Iris pigment epithelial cell (primary cell): ENCODE measurements at places on chromosomes 5 and 9.

DNA sequence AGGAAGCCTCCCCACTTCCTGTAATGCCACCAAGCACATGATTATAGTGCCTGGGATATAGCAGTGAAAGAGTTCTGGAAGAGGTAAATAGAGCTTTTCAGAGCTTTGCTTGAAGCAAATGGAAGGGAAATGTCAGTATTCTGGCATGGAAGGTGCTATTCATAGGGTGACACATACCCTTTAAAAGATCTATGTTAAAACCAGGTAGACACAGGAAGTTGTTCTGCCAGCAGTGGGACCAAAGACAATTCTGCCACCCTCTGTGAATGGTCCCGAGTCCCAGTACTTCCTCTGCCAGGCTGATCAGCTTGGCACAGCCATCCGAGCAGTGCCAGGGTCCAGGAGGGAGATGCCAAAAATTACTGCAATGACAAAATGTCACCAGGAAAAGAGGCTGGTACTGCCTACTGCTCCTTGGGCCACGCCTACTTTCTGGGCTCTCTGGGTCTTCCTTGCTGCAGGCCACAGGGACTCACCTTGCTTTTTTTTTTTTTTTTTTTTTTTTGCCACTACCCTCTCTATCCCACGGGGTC lies 26.7 kb downstream of the GARNL3 start:
- no peak for DNase-seq

- no peak for DNase-seq
Observed at GRCh38 chr5:57858905-57859304, 376.3 kb upstream of the ACTBL2 start.

DNA sequence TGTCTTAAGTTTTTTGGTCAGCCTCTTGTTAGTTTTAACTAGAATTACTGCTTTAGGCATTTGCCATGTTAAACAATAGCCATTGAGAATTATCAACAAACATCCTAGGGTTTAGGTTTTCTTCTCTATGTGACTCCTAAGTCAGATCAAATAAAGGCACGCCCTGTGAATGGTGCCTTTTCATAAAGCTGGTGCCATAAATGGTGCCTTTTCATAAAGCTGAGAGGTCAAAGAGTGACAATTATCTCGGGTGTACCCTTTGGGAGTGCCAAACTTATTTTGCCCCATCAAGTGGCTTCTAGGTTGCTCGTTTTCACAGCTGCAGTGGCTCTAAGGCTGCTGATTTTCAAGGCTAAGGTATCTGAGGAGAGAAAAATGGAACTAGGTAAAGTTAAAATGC lies 391.6 kb downstream of the DMRTA1 start:
- DNase-seq = no peak

GRCh38 chr5:179512452-179513000 lies 37.8 kb upstream of the RUFY1 start:
- DNase-seq = no peak

DNA sequence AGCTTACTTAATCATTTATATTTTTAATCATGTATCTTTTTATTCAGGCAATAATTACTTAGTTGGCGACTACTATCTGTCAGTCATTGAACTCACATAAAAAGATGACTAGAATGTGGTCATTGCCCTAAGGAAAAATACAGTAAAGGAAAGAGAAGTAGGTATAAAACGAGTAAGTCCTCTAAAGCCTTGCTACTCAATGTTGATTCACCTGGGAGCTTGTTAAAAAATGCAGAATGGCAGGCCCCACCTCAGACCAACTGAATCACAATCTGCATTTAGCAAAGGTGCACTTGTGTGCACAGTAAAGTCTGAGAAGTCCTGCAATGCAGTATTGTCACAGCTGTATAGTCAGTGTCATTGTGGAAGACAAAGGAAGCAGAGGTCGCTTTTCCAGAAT lies 592.4 kb downstream of the CSNK1G3 start:
- DNase-seq = no peak

DNA sequence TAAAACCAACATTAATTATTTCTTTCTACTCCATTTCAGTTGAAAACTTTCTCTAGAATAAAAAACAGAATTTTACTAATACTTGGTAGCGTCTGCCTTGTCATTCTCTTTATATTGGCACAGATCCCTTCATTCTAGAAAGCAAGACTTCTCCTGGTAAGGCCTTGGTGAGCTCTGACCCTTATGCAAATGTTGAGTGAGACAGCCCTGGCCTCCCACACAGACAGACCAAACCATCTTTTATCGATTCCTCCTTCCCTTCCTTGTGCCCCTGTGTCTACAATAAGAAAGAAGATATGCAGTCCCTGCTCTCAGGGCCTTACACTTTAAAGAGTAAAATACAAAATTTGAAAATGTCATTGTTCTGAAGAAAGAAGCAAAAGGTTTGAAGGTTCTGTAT lies 262.2 kb downstream of the EFNA5 start:
- no peak for DNase-seq

- DNase-seq = no peak
Observed at GRCh38 chr9:112777914-112778313, 27.4 kb downstream of the SNX30 start.

DNA sequence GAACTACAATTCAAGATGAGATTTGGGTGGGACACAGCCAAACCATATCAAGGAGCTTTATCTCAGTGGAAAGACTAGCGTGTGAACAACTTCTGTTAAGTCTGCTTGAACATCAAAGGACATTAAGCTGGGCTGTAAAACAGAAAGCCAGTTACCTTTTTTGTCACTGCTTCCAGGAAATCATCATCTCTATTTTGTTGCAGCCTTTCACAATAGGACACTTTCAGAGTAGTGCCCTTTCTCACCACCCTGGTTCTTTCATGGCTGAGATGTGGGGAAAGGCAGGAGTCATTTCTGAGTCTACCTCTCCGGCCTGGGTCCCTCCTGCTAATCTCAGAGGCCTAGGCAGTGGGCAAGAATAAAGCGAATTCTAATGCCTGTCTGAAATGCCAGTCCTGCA lies 96.2 kb upstream of the PPP1R2B start:
- DNase-seq = no peak

DNA sequence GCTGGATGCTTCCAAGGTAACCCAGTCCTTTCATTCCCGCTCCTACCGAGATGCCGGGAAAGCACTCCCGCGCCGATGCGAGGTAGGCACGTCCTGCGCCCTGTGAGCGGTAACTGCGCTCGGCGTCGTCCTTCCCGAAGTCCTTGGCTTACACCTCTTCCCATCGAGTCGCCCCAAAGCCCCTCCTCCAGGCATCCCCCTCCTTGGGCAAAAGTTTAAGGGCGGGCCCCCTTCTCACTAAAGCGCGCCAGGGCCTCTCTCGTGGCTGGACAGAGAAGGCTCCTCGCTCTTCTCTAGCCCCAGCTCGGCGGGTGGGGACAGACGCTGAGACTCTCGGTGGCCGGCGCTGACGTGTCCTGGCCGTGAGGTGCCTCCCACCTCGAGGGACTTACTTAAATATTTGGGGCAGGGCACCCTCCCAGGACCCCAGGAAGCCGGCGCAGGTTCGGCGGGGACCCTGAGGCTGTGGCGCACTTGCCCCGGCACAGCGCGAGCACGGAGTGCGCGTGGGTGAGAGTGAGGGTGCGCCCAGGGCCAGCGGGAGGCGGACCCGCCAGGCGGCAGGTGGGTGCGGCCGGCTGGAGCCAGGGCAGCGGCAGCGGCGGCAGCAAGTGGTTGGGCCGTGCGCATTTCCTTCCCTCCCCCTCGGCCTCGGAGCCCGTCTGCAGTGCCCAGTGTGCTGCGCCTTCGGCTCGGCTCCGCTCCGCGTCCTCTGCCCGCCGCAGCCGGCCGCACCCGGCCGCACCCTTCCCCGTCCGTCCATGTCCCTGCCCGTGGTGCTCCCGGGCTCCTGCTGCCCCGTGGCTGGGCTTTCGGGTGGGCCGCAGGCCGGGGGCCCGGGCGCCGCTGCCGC lies at the start of gene ENTREP1:
TSS of gene ENTREP1 (plus strand) at position 667 of the 853 bp plus-strand sequence. CDS start at position 762, 95 bp downstream.
- peak; percentile 22 for DNase-seq

GRCh38 chr5:141512390-141512910 lies 23.6 kb downstream of the PCDHGC5 start:
- peak; percentile 71 for DNase-seq

- peak; percentile 36 for DNase-seq
Observed at GRCh38 chr5:61162832-61163567, 732 bp upstream of the SMIM15 start.

- DNase-seq = peak; percentile 28
Observed at GRCh38 chr5:165502893-165503691, 1997.7 kb downstream of the MAT2B start.

GRCh38 chr5:90866333-90866732 lies 307.7 kb downstream of the ADGRV1 start:
- peak; percentile 42 for DNase-seq

- DNase-seq = no peak
Observed at GRCh38 chr9:127970401-127971313, 10.1 kb downstream of the EEIG1 start.

GRCh38 chr9:115204904-115205453 lies 87.0 kb upstream of the TNC start:
- peak; percentile 94 for DNase-seq

DNA sequence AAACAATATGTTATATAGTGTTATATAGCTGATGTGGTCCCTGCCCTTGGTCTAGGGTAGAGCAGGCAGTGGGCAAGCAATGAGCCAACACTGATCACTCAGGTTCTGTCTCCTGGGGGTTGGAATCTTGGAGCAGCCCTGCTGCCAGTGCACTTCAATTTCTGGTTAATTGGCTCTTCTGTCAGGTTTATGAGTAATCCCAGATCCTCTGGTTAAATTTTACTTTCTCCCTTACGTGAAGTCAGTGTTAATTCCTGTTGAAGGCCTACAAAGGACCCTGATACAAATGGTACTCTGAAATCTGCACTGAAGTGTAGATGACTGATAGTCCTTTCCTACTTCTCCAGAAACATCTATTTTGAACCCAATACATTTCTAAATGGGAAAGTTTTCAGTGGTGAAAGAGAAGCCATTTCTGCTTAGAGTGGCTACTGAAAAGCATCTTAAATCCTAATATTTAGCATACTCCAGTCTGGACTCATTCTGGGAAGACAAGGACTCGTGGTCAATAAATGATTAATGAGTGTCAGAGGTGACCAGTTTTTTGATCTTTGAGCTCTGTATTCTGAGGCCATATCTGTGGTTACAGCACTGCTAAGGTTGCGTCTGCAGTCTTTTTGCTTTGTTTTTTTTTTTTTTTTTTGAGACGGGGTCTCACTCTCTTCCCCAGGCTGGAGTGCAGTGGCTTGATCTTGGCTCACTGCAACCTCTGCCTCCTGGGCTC lies 442.4 kb downstream of the KIF4B start:
- no peak for DNase-seq

- no peak for DNase-seq
Observed at GRCh38 chr9:95796029-95796428, 79.5 kb upstream of the ERCC6L2 start.

DNA sequence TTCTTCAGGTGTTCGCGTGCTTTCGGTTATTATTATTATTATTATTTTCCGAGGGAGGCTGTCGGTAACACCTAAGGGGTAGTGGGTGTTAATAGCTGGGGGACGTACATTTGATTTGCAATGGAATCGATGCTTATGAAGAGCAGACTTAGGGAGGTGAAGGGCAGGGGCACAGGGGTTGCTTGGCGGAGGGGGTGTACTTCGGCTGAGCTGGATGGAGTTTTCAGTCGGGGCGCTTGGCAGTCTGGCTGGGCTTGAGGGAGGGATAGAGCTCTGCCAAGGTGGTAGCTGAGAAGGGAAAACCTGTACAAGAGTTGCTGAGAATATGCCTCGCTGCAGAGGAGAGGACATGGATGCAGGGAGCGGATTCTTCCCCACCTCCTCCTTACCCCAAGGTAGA lies 617 bp upstream of the PTPRD start:
- DNase-seq = no peak

- no peak for DNase-seq
Observed at GRCh38 chr5:2172471-2172870, 289.7 kb upstream of the IRX4 start.

- DNase-seq = no peak
Observed at GRCh38 chr9:103410059-103410458, 414.9 kb downstream of the CYLC2 start.

DNA sequence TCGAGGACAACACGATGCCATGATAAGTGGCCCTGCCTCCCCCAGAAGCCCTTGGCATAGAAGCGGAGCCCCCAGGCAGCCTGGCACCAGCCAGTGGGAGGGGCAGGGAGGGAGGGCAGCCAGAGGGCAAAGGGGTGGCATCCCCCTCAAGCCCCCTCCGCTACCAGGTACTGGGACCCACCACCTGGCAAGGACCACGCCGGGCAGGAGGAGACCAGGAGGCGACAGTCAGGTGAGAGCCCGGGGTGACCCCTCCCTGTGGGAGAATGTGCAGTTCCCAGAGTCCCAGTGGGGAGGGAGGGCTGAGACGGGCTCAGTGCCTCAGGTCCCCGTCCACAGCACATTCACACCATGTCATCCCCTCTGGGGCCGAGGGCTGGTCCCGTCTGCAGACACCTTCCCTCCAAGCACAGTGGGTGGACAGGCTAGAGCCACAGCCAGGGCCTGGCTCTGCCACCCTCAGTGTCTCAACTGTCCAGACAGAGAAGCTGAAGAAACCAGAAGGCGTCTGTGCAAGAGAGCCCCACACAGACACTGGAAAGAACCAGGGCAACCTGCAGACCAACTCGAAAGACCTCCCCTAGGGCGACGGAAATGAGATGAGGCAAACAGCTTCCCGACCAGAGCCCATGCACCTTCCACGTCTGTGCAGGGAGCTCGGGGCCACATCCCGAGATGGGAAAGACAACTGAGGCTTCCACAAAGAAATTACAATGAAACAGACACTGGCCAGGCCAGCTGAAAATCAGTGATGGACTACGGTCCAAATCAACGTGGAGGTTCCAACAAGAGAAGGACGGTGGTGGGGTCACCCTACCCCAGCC lies 11.1 kb downstream of the BRD3 start:
- no peak for DNase-seq

- DNase-seq = no peak
Observed at GRCh38 chr5:124572971-124573370, 173.5 kb downstream of the ZNF608 start.

GRCh38 chr9:114084282-114085073 lies 6.4 kb upstream of the AMBP start:
- DNase-seq = no peak

DNA sequence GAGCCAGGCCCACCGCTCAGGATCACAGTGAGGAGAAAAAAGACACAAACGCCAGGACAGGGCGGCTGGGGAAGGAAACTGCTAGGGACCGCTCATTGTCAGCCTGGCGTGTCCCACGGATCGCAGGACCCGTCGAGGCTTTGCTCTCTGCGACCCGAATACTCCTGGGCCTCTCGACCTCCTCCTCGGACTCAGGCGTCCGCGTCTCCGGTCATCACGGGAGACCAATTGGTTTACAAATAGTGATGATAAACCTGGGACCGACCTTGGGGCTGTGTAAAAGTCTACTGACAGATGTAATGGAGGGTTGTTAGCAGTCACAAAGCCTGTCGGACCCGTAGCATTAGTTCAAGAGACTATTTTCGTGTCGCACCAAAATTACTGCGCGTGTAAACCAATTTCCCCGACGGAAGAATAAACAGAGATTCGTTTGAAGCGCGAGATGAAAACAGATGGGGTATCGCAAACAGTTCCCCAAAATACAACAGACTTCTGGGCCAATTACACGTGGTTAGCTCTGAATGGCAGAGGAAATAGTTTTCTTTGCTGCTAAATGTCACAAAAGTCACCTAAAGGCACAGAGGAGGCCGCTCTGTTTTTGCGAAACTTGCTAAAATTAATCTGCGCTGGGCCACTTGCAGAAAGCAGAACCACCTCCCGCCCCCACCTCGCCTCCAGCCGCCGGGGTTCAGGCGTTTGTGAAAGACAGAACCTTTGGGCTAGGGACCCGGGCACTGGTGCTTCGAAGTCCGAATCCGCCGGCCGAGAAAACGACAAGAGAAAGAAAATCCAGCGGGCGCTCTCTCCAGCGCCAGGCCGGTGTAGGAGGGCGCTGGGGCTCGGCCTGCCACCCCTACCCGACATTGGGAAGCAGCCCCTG lies 67.6 kb downstream of the FOXD1 start:
- no peak for DNase-seq

GRCh38 chr9:117365438-117365837 lies 49.4 kb downstream of the ASTN2 start:
- no peak for DNase-seq
